Pons (tissue), 1 donor: ENCODE measurements at places on chromosomes 1 and 21.

- DNase-seq: no peak
Measured at GRCh38 chr1:19664453-19665185, at the start of gene HTR6. Gene HTR6 (plus strand): TSS chr1:19664875. CDS start chr1:19665754, 879 bp downstream.

DNA sequence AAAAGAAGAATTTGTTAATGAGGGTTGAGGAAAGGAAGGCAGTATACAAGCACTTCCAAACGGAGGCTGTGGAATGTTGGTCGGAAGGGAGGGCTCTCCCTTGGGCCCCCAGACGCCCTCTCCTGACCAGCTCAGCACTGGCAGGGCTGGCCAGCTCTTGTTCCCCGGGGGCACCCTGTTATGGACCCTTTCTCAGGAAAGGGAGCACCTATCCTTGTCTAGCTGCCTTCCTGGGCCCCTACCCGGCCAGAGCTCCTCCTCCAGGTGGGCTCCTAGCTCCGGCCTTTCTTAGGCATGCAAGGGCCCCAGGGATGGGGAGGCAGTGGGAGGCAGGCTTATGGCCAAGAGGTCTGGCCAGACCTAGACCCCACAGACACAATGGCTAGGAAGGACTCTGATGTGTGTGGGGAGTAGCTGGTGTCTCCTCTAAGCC is 926 bp downstream of the BLACAT1 start:
- DNase-seq: no peak

- no peak for DNase-seq
Measured at GRCh38 chr21:25974964-25975363, 195.6 kb downstream of the APP start.

GRCh38 chr1:9008236-9008635 is 18.0 kb downstream of the SLC2A7 start:
- no peak for DNase-seq

GRCh38 chr21:38311765-38312164 is 55.0 kb downstream of the KCNJ15 start:
- DNase-seq: no peak

DNA sequence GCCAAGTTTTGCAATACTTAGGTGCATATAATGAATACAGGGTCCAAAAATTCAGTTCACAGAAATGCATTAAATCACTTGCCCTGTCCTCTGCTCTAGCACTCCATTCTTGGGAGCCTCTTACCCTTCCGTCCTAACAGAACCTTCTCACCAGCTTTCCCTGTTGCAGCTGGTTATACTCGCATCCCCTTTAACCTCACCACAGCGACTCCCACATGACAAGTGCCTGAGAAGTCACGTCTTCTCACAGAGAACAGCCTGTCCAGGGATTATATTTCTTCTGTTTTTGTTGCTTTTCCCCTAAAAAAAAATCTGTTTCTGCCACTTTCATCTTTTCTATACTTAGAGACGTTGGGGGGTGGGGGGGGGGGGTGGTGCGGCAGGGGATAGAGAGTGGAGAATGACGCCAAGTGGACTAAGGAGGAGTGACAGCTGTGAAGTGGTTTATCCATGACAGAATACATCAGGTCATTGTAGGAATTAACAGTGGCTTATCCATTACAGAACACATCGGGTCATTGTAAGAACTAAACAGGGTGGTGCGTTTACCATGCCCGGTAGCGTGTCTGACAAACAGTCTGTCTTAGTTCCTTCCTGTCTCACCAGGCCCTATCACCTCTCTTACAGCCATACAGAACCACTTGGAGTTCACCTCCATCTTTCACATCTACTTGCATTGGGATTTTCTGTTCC is 117.6 kb downstream of the UBE2U start:
- DNase-seq: no peak

DNA sequence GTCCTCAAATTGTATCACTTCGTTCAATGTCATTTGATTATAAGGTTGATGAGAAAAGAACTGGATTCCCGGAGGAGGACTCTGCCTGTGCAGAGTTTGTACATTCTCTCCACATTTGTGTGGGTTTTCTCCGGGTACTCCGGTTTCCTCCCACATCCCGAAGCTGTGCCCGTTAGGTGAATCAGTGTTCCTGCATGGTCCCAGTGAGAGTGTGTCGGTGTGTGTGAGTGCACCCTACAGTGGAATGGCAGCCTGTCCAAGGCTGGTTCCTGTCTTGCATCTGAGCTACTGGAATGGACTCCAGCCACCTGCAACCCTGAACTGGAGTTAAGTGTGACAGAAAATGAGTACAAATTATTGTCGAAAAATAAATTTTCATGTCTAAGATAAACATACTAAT is 92.2 kb upstream of the KCTD3 start:
- DNase-seq: no peak

DNA sequence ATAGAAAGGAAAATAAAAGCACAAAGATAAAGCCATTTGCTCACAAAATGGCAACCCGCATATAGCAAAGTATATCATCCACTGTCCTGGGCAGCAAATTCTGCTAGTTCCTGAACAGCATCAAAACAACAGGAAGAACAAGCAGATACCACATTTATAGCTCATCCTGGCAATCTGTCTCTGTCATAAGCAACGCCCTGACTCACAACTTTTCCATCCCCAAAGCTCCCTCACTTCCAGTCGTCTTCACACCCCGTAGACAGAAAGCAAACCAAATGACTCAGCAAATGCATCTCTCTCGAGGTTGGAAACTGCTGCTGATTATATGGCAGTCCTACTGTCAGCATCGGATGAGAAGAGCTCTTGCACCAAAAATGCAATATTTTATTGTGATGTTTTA is 65.8 kb downstream of the AK5 start:
- no peak for DNase-seq

DNA sequence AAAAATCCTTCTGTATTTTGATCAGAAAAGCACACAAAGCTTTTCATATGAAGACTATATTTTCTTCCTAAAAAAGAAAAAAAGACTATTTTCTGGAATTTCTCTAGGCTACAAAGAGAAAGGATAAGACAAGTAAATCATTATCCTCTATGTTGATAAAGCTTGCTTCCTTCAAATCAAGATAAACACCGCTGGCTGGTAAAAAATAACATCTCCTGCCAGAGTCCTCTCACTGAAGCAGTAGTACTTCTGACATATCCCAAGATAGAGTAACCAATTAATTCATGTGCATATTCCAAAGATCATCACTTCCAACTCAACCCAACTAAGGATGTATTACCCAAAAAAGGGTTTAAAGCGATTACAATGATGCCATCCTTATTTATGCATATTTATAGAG is 34.3 kb downstream of the DENND1B start:
- no peak for DNase-seq

GRCh38 chr21:29258626-29259338 is 39.9 kb upstream of the BACH1 start:
- no peak for DNase-seq

GRCh38 chr1:8348777-8349472 is 31.0 kb downstream of the SLC45A1 start:
- no peak for DNase-seq

GRCh38 chr1:214573386-214574318 is 22.2 kb upstream of the PTPN14 start:
- no peak for DNase-seq

- no peak for DNase-seq
Measured at GRCh38 chr1:8364528-8365442, 46.9 kb downstream of the SLC45A1 start.

- DNase-seq: no peak
Measured at GRCh38 chr1:21261551-21262292, 28.5 kb downstream of the ECE1 start.

GRCh38 chr21:45941717-45942546 is 39.6 kb upstream of the COL6A1 start:
- no peak for DNase-seq

DNA sequence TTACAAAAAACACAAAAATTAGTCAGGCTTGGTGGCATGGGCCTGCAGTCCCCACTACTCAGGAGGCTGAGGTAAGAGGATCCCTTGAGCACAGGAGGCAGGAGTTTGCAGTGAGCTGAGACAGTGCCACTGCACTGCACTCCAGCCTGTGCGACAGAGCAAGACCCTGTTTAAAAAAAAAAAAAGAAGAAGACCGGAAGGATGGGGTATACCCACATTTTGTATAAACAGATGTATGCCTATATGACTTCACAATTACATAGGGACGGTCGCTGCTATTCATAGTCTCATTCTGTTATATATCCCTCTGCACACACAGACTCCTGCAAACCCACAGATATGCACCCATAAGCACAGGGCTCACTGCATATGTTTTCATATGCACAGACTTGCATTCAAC is 12.7 kb downstream of the LCK start:
- DNase-seq: no peak

GRCh38 chr21:44445145-44445812 is 10.0 kb upstream of the LRRC3 start:
- DNase-seq: no peak

DNA sequence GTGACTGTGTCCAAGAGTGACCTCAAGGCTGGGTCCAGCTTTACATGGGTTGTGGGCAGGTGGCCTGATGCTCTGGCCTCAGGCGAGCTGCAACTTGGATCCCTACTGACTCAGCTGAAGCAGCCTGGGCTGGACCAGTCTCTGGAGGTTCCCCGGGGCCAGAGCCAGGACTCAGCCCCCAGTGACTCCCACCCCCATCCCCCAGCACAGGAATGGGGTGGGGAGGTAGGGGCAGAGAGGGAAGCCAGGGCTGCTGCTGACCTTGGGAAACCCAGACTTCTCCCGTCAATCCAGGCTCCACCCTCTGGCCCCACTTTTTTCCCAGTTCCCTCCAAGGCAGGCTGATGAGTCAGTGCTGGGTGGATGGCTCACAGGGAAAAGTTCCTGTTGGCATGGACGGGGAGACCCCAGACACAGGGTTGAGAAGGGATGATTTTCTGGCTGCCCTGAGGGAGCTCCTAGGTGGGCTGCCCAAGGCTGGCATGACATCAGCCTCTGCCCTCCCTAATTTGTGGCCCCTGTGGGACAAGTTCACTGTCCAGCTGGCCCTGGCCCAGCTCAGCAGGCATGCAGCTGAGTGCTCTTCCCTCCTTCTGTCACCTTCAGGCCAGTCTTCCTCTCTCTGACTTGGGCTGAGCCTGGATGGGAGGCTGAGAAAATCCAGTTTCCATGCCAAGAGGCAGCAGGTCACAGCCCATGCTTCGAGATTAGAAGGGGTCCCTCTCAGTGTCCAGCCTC is 2.2 kb downstream of the ZC3H12A start:
- DNase-seq: no peak

GRCh38 chr1:239997515-239998311 is 94.0 kb upstream of the FMN2 start:
- DNase-seq: no peak

GRCh38 chr1:69319287-69319686 is 248.4 kb upstream of the LRRC7 start:
- DNase-seq: no peak

DNA sequence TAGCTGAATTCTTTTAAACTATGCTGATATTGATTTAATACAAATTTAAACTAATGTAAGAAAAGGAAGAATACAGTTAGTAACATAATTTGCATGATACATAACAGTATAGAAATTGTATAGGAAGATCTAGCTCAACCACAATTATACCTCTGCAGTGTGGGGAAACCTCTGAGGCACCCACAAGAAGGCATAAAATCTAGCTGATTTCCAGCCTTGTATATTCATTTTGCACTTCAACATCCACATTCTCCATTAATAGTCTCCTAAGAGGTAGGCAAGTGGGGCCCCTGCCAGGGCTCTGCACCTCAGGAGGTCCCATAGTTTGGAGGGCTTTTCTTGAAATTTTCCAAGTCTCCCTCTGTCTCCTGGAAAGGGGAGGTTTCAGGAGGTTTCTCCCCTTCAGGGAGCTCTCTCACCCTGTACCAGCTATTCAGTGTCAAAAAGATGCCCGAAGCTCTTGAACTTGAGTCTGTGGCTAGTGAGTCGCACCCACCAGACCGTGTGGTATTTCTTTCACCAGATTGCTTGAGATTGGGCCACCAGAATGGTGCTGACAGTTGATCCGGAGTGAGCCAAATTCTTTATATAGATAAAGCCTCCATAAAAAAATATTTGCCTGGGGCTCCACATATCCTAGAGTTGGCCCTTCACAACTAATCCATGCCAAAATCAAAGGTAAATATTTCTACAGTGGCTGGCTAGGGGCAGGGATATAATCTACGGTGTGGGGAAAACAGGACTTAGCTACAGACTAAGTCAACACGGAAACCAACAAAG is 108.2 kb downstream of the TIAM1 start:
- DNase-seq: no peak

DNA sequence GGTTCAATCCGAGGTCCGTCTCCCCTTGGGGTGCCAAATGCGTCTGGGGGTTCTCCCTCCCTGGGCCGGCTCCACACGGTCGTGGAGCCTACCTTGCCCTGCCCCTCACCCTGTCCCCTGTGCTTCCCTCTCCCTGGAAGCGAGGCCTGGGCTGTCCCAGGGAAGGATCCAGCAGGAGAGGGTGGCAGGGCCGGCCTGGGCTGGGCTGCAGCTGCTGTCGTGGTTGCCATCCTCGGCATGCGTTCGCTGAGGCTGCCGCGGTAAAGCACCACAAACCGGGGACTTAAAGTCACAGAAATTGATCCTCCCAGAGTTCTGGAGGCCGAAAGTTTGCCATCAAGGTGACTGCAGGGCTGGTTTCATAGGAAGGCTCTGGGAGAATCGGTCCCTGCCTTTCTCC is 123.0 kb upstream of the TMPRSS2 start:
- no peak for DNase-seq

GRCh38 chr1:38093569-38094520 is 47.3 kb upstream of the POU3F1 start:
- no peak for DNase-seq

DNA sequence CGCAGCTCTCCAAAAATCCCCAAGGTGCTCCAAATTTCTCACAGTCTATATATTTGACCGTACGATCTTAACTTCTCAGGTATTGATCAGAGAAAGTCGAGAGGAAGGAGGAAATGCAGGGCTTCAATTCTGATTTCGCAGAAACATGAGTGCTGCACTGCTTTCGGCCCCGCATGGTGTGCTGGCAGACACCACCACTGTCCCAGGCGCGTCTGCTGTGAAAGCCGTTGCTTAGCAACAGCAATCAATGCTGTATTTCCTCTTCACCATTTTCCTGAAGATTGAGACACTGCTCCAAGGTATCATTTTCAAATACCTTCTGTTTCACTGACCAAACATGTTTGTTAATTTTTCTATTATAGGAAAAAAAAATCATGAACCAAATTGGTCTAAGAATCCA is 296.3 kb downstream of the SMYD3 start:
- no peak for DNase-seq

GRCh38 chr1:166907763-166908162 is 31.7 kb upstream of the TADA1 start:
- DNase-seq: peak; percentile 9
